ENCODE measurements at places on chromosomes 5 and 9. TPM values are rescaled to one million over a fixed set of nuclear protein-coding genes. Genes with fewer than 3 reads are reported as not detected.

Gene GTF3C5
- 23.8 TPM for total RNA-seq

Gene GNE
- 36.0 TPM for total RNA-seq

Gene PITX1
- total RNA-seq, result 3.5 TPM

Gene FAM81B
- not detected for total RNA-seq
